Astrocyte of the spinal cord (primary cell): ENCODE measurements at places on chromosomes 4 and X.
A peak's percentile ranks its signal among the peaks of the same experiment; 100 is the strongest.

GRCh38 chr4:86013621-86014020 is 346.2 kb downstream of the MAPK10 start:
- peak; percentile 64 for DNase-seq

DNA sequence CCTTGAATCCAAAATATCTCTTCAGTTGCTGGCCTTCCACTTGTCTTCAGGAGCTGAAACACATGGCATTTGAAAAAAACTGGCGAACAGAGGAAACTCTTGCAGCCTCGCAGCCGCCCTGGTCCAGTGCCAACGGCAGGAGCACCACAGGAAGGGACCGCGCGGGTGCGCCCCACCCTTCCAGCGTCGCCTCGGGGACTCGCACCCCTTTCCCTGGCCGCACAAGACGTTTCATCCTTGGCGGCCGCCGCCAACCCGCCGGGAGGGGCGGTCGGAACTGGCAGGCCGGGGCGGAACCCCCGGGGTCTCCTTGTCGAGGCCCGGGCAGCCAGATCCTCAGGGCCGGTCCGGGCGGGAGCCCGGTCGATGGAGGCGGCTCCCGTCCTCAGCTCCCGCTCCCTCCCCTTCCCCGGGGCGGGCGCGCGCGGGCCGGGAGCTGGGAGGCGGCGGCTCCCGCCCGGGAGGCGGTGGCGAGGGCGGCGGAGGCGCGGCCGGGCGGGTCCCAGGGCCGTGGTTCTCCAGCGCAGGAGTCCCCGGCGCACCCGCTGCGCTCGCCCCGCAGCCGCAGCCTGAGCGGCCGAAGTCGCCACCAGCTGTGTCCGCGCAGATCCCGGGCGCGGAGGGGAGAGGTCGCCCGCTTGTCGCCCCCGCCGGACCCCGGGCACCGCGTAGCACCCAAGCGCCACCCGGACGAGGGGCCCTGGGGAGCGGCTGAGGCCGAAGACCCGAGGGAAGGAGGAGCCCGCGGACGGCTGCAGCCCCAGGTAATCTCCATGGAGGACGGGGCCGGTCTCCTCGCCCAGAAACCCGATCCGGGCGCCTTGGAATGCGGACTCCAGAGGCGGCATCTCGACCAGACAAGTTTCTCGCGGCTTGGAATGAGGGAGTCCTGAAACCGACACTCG is 886 bp upstream of the NDST3 start:
- DNase-seq: peak; percentile 72

GRCh38 chrX:33336783-33337182 is 125.4 kb upstream of the DMD start:
- DNase-seq: peak; percentile 8

- DNase-seq: no peak
These were observed 184.8 kb downstream of the GBA3 start for GRCh38 chr4:22877486-22878052.

- DNase-seq: no peak
These were observed 200.5 kb downstream of the INPP4B start for GRCh38 chr4:142645475-142646108.
